Activated CD4-positive, alpha-beta T cell treated with anti-CD3 and anti-CD28 coated beads for 1 hour (primary cell): ENCODE measurements at places on chromosomes 4 and X.

- DNase-seq: no peak
Observed at GRCh38 chr4:25330905-25331808, 18.6 kb downstream of the ZCCHC4 start.

GRCh38 chr4:53515076-53515475, 76.2 kb downstream of the LNX1 start:
- DNase-seq: no peak

DNA sequence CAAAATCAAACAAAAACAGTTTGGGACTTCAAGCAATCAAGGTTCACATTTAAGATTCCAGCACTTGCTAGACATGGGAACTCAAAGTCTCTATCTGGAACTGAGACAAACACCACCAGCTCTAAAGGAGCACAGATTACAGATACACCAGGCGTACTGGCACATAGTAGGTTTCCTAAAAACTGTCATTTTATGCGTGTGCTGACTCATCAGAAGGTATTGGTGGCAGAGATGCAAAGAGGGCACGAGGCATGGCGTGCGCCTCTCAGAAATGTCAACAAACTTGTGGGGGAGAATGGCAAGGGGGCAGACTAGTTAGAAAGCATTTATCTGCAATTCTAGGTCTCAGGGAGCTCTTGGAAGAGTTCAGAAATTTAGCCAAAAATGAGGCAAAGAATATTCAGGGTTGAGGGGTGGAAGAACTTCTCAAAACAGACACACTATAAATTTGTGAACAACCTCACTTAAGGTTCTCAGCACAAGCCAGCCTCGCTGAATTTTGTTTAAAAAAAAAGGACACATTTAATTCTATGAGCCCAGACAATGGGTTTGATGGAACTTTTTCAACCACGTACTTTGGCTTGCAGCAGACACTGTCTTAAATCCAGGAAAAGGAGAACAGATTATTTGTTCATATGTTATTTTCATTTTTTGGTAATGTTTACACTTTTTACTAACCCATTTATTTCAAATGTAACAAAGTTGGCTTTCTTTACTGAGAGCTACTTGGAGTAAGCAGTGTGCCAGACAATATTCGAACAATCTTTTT, 100.0 kb downstream of the SHISA3 start:
- no peak for DNase-seq

- DNase-seq: no peak
Observed at GRCh38 chrX:27078371-27078770, 384.8 kb downstream of the PPP4R3C start.

DNA sequence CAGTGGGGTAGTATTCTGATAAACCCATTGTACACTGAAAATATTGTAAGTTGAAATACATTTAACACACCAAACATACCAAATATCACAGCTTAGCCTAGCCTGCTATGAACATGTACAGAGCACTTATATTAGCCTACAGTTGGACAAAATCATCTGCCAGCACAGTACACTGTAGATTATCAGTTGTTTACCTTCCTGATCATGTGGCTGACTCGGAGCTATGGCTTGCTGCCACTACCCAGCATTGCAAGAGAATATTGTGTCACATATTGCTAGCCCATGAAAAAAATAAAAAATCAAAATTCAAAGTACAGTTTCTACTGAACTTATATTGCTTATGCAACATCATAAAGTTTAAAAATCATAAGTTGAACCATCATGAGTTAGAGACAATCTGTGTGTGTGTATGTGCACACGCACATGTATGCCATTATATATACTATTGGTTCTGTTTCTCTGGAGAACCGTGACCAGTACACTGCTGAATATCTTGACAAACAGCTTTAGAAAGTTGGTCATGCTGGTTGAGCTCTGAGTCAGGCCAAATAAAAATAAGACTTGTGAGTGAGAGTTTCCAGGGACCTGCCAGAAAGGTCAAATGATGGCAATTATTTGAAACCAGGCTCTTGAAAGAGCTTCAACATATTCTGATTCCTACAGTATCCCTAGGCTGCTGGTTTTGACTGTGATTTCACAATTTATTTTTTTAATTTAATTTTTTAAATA, 238.5 kb downstream of the PRR32 start:
- no peak for DNase-seq

GRCh38 chr4:21467551-21467950, 481.0 kb downstream of the KCNIP4 start:
- no peak for DNase-seq

DNA sequence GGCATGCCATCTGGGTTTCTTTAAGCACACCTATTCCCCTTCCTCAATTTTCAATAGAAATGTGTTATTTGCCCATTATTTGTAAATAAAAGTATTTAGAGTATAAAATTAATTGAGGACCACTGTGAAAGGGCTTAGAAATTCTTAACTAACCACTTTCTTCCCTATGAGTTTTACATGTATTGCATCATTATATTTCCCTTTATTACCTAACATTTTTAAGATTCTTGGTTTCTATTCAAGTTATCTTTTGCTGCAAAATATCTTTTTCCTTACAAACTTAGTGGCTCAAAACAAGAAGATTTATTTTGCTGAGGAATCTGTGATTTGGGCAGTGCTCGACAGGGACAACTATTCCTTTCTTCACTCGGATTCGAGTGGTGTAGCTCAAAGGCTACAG, 40.5 kb downstream of the GRID2 start:
- DNase-seq: no peak
